Activated CD8-positive, alpha-beta T cell treated with anti-CD3 and anti-CD28 coated beads, Interleukin-2, amount 10 ng/mL, durations not matched to agents 7 days and 5 days (primary cell): ENCODE measurements at places on chromosomes 5 and 9.

GRCh38 chr9:38361473-38361850 lies 31.0 kb upstream of the ALDH1B1 start:
- DNase-seq = no peak

DNA sequence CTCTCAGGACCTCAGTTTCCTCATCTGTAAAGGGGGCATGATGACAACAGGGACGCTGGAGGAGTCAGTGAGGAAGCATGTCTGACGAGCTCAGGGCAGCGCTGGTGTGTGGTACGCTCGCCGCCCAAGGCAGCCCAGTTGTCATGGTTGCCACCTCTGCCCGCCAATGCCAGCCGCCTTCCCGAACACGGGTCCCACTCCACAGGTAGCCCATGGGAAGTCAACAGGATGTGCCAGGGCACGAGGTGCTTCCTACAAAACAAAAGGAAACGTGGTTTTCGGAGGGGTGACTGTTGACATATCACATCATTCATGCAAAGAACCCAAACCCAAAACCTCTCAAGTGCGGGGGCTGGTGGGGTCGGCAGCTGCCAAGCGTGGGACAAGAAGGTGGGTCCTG lies 58.1 kb downstream of the NEK6 start:
- DNase-seq = no peak

GRCh38 chr5:139186752-139187326 lies 11.3 kb downstream of the SIL1 start:
- no peak for DNase-seq

DNA sequence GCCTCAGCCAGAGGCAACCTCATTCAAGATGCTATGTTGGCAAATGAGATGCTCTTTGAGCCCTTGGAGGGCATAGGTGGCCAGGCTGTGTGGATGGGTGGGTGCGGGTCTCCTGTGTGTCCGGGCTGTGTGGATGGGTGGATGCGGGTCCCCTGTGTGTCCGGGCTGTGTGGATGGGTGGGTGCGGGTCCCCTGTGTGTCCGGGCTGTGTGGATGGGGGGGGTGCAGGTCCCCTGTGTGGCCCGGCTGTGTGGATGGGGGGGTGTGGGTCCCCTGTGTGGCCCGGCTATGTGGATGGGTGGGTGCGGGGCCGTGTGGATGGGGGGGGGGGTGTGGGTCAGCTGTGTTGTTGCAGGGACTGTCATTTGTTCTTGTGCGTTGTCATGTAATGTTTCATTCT lies 136.6 kb upstream of the COL5A1 start:
- no peak for DNase-seq

DNA sequence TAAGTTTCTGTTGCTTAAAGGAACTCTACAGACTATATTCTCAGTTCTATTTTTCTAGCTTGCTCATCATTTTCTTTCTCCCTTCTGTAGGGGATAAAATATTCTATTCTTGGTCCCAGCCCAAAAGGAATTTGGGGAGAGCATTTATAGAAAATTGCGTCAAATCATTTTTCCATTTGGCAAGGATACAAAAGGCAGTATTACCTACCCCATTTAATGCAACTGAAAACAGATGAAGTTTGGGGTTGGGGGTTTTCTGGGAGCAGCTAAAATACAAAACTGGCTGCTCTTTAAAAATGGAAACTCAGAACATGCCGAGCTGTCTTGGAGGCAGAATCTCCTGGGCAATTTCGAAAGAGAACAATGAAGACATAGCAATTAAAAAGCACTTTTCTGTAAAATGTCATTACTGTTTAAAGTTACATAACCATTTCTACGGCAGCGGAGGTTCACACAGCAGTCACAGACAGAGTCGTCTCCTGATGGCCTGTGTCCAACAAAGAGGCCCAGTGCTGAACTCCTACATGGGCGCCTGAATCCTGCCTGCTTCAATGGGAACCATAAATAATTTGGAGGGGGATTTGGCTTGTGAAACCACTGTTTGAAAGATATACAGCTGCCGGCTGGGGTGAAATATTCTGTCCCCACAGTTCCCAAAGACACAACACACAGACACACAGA lies 152.4 kb downstream of the BRINP1 start:
- no peak for DNase-seq

DNA sequence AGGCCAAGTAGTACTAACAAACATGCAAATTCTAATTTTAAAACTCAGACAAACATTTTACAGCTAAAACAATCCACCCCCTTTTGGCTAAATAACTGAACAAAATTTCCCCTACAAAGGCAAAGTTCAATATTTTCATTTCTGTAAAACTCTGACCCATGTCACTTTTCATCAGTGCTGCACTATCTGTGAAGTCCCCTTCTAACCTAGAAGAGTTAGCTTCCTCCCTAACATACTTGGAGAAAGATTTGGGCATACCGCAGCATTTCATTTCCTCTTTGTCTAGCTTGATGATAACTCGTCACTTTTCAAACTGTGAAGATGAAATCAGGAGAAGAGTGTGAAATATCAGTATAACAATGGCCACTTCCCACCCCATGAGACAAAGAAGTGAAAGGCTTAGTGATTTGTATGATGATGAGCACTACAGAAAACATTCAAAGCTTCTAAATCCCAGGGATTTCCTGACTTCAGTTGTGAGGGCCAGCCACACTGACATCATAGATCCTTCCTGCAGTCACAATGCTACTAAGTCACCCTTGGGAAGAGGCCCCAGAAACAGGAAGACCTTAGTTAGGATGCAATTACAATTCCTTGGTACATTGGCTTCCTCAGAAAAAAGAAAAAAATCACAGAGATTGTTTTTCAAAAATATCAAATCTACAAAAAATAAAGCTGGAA lies at the start of gene FAM81B:
TSS of gene FAM81B (plus strand) at position 555 of the 681 bp plus-strand sequence. CDS start at position 579, 24 bp downstream.
- no peak for DNase-seq

DNA sequence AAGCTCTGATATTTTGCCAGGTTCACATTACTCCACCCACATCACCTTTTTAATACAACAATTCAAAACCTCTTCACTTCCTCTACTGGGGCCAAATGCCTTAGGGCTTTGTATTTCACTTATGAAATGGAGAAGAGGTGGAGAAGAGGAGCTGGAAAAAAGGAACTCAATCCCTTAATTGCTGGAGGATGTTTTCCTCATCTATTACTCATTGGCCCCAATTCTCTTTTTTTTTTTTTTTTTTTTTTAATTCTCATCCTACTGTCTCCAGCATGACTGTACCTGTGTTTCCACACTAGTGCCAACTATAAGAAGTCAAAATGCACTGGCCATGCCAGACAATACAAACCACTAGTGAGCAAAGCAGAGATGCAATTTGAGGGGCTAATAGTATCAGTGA lies 20.9 kb downstream of the FAM13B start:
- DNase-seq = no peak

GRCh38 chr5:160432196-160432595 lies 10.5 kb downstream of the PTTG1 start:
- DNase-seq = no peak

DNA sequence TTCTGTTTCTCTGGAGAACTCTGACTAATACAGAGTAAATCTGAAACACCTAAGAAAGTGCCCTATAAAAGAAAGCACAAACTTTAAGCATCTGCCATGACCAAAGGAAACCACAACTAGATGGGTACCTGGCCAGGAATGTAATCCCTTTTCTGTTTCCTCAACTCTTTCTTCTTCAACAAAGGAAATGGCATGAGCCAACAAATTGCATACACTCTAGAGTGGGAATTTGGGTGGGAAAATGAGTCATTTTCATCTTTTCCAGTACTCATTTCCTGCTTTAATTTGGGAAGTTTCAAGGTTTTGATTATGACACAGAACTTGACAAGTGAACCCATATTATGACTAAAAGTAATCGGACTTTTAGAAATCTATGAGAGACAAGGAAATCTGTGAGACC lies 349.2 kb upstream of the RORB start:
- DNase-seq = no peak

- no peak for DNase-seq
Measured at GRCh38 chr9:86960938-86961337, 13.6 kb upstream of the GAS1 start.
